ENCODE measurements at places on chromosomes 5 and 9.

- H3K27me3 ChIP-seq, result no peaks in the 10 kb centered on the region
- DNase-seq, result no peak
- H3K36me3 ChIP-seq, result no peaks in the 10 kb centered on the region
- H3K27ac ChIP-seq, result no peak overlapping the region
- H3K4me3 ChIP-seq, result no peak overlapping the region
These were observed 50.6 kb upstream of the GLDC start for GRCh38 chr9:6696178-6696577.

- H3K36me3 ChIP-seq, result no peaks in the 10 kb centered on the region
- peaks cover 3% of the 10 kb centered on the region for H3K4me1 ChIP-seq
- no peak overlapping the region for H3K27ac ChIP-seq
These were observed 24.0 kb upstream of the SLC9A3 start for GRCh38 chr5:548256-548655.

DNA sequence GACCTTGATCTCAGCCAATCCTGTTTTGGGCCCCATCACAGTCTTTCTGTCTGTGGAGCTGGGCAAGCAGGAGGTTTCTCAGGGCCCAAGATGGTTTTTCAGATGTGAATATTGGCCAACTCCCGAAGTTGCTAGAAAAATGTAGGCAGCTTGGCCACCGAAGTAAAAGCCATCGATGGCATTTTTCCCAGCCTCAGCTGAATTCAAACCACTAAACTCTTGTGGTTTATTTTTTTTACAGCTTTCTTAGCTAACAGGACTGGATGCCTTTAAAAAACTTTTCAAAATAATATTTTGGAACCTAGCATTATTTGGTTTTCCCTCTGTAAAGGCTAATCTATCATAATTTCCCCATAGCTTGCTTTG, 102.5 kb upstream of the ERCC6L2 start:
- DNase-seq, result no peak
- H3K36me3 ChIP-seq, result peaks cover 3% of the 10 kb centered on the region
- H3K27ac ChIP-seq, result peak overlapping the region; percentile 89
- H3K27me3 ChIP-seq, result peaks cover 46% of the 10 kb centered on the region
- peaks cover 8% of the 10 kb centered on the region for H3K4me1 ChIP-seq

DNA sequence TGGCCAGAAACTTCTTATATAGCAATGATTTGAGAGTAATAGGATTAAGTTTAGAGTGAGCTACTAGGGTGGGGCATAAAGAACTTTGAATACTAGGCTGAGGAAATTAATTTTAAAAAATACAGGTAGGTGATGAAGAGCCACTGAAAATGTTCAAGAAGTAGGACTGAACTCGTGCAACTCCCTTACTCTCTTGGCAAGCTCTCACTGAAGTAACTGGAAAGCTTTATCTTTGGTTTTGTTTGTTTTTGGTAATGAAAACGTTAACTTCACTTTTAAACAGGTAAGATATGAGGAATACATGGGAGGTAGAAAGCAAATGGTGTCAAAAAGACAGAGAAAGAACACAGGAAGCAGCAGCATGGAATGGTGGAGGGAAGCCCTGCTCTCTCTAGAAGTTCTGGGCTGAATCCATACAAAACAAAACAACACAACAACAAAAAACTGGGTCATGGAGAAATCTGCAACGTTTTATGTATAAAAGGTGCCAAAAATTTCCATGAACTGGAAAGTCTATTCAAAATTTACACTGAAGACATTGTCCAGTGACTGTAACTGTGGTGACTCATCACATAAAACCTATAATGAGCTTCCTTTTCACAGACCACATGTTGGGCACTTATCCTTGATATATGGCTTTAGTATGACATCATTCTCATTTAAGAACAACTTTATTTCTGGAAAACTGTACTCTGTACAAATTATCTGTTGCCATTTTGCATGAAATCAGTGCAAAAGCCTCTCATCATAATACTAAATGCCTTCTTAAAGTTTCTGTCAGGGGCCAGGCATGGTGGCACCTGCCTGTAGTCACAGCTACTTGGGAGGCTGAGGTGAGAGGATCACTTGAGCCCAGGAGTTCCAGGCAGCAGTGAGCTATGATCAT, 91.2 kb upstream of the CHD1 start:
- H3K27ac ChIP-seq, result no peak overlapping the region
- H3K36me3 ChIP-seq, result no peaks in the 10 kb centered on the region
- H3K4me1 ChIP-seq, result peaks cover 3% of the 10 kb centered on the region
- H3K4me3 ChIP-seq, result no peak overlapping the region
- DNase-seq, result no peak

GRCh38 chr5:77900691-77901090, 124.6 kb upstream of the TBCA start:
- no peak for DNase-seq
- H3K4me1 ChIP-seq, result no peaks in the 10 kb centered on the region
- H3K27me3 ChIP-seq, result peaks cover 23% of the 10 kb centered on the region
- H3K36me3 ChIP-seq, result no peaks in the 10 kb centered on the region
- H3K4me3 ChIP-seq, result no peak overlapping the region
- H3K27ac ChIP-seq, result no peak overlapping the region

DNA sequence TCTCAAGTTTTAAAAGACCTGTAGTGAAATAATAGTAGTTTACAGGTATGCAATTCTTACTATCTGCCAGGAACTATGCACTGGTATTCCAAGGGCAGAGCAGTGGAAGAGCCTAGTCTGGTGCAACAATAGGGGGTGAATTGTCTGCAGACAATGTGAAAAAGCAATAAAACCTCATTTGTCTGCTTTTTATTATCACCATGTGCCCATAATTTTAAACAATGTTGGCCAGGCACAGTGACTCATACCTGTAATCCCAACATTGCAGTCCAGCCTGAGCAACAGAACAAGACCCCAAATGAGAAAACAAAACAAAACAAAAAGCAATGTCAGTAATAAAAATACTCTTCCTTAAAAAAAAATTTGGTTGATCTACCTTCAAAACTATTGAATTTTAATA, 12.2 kb upstream of the SLC44A1 start:
- H3K27me3 ChIP-seq, result peaks cover 27% of the 10 kb centered on the region
- no peaks in the 10 kb centered on the region for H3K36me3 ChIP-seq
- H3K4me1 ChIP-seq, result no peaks in the 10 kb centered on the region
- no peak overlapping the region for H3K27ac ChIP-seq
- H3K4me3 ChIP-seq, result no peak overlapping the region
- no peak for DNase-seq

GRCh38 chr9:118330191-118330986, 626.2 kb downstream of the TLR4 start:
- no peaks in the 10 kb centered on the region for H3K27me3 ChIP-seq
- no peak overlapping the region for H3K4me3 ChIP-seq
- no peaks in the 10 kb centered on the region for H3K36me3 ChIP-seq
- H3K4me1 ChIP-seq, result no peaks in the 10 kb centered on the region
- no peak for DNase-seq

GRCh38 chr9:122197882-122198281, 30.9 kb downstream of the LHX6 start:
- no peak overlapping the region for H3K27ac ChIP-seq
- H3K36me3 ChIP-seq, result no peaks in the 10 kb centered on the region
- no peaks in the 10 kb centered on the region for H3K4me1 ChIP-seq
- no peak for DNase-seq
- no peak overlapping the region for H3K4me3 ChIP-seq
- H3K27me3 ChIP-seq, result peaks cover 30% of the 10 kb centered on the region

GRCh38 chr9:38486056-38486615, 61.9 kb upstream of the IGFBPL1 start:
- no peak overlapping the region for H3K27ac ChIP-seq
- H3K4me1 ChIP-seq, result no peaks in the 10 kb centered on the region
- H3K27me3 ChIP-seq, result peaks cover 44% of the 10 kb centered on the region
- no peak overlapping the region for H3K4me3 ChIP-seq
- DNase-seq, result no peak

GRCh38 chr5:149680810-149681221, 49.3 kb upstream of the PPARGC1B start:
- peaks cover 37% of the 10 kb centered on the region for H3K27me3 ChIP-seq
- DNase-seq, result no peak
- no peaks in the 10 kb centered on the region for H3K4me1 ChIP-seq
- no peak overlapping the region for H3K4me3 ChIP-seq
- H3K27ac ChIP-seq, result no peak overlapping the region

- no peaks in the 10 kb centered on the region for H3K4me1 ChIP-seq
- no peak overlapping the region for H3K4me3 ChIP-seq
- H3K36me3 ChIP-seq, result no peaks in the 10 kb centered on the region
- no peak for DNase-seq
- no peaks in the 10 kb centered on the region for H3K27me3 ChIP-seq
These were observed 1892.1 kb downstream of the MAT2B start for GRCh38 chr5:165397516-165397915.
